ENCODE measurements at places on chromosomes 16 and 17.
A peak's percentile ranks its signal among the peaks of the same experiment; 100 is the strongest.

DNA sequence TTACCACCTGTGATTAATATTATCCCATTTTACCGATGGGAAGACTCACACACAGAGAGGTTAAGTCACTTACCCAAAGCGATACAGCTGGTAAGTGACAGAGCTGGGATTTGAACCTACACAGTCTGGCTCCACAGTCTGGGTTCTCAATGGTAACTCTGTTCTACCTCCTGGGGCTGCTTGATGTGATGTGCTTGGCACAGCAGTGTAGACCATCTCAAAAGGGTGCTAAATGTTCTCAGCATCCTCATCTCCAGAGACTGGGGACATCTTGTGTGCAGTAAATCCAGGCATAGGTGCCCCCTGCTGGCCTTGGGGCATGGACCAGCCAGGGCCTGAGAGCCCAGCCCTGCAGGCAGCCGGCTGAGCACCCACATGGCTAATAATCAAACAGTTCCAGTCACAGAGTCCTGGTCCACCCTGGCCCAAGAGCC is 15.4 kb upstream of the KATNB1 start:
- no peak for DNase-seq

- peak; percentile 28 for DNase-seq
Observed at GRCh38 chr16:73878611-73879010, 418.0 kb upstream of the PSMD7 start.

GRCh38 chr17:55402374-55402773 is 19.3 kb downstream of the MMD start:
- DNase-seq, result no peak

- no peak for DNase-seq
Observed at GRCh38 chr17:73824321-73824720, 180.1 kb upstream of the SDK2 start.

- no peak for DNase-seq
Observed at GRCh38 chr17:77385750-77386501, 245.2 kb downstream of the SEC14L1 start.

GRCh38 chr16:67666032-67666551 is 458 bp downstream of the ENKD1 start:
- DNase-seq, result no peak

DNA sequence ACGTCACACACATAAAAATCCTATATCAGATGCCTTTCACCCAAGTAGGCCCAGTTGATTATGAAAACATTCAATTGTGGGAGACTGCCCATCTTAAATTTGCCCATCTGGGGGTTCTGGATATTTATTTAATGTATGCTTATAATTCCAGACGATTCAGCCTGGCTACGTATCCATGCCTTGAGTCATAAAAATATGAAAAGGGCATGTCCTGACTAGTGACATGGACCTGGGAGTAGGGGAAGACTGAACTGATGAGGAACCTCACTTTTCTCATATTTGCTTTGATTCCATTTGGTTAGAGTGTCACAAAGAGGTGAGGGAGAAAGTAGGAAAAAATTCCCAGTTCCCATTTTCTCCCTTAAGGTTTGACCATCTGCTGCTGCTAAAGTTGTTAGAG is 122.5 kb upstream of the GNAO1 start:
- DNase-seq, result no peak

DNA sequence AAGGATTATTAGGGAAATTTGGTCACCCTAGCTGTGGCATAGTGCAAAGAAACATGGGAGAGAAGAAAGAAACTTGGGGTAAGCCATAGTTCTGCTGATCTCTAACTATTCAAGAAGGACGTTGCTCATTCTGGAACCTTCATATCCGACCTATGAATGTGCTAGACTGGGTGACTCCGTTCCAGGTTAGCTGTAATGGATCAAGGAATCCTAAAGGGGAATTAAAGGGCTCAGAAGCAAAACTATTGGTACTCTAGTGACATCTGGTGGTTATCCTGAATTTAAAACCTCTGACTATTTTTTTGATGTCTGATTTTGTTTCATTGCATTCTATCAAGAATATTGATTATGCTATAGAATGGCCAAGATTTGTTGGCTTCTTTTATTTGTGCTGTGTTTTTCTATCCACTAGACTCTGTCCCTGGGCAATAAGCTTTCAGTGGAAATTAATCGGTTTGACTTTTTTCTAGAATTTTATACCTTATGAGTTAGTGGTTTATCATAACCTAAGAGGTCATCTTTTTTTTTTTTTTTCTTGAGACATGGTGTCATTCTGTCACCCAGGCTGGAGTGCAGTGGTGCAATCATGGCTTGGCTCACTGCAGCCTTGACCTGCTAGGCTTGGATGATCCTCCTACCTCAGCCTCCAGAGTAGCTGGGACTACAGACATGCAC is 19.5 kb downstream of the PCTP start:
- no peak for DNase-seq

DNA sequence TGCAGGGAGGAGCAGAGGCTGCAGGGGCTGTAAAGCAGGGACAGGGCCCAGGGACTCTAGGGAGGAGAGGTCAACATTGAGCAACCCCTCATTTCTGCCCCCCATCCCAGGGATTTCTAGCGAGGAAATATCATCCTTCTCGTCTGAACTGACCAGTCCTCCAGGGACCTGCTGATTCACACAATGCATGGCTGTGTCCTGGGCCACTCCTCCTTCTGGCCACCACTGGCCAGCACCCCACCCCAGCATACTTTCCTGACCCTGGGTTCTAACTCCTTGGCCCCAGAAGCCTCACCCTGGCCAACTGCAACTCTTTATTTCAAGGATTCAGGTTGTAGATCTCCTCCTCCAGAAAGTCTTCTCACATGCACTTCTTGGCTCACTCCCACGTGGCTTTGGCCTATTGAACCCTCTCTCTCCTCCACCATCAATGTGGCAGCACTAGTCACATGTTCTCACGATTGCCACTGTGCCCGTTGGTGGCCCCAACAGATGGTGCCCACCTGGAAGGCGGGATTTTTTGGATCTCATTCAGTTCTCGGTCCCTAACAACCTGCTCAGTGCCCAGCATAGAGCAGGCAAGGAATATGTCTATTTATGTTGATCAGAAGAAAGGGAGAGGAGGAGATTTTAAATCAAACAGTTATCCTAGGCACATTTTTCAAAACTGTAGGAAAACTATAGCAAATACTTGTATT is 41.5 kb downstream of the CUEDC1 start:
- DNase-seq, result no peak

GRCh38 chr17:78933959-78934568 is 8.9 kb upstream of the TIMP2 start:
- DNase-seq, result peak; percentile 85

DNA sequence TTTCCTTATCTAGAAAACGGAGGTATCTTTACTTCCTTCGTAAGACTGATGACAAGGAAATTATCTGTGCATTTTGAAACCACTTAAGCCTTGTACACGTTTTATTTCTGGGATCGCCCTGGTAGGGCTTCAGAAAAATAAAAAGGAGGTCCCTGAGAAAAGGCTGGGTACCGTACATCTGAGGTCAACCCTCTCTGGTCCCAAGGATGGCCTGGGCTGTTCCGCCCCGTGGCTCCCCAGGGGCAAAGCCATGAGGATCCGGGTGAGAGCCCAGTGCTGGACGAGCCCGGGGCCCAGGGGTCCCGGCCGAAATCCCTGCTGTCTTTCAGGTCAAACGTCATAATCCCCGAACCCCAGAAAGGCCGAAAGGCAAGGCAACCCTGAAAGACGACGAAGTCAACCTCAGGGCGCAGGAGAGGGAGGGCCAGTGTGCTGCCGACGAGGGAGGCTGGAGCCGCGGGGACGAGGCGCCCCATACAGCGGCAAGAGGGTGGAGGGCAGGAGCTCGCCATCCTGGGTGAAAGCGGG is 656 bp upstream of the FUS start:
- DNase-seq, result no peak

- no peak for DNase-seq
Observed at GRCh38 chr16:66656547-66656946, 40.0 kb downstream of the CMTM4 start.

DNA sequence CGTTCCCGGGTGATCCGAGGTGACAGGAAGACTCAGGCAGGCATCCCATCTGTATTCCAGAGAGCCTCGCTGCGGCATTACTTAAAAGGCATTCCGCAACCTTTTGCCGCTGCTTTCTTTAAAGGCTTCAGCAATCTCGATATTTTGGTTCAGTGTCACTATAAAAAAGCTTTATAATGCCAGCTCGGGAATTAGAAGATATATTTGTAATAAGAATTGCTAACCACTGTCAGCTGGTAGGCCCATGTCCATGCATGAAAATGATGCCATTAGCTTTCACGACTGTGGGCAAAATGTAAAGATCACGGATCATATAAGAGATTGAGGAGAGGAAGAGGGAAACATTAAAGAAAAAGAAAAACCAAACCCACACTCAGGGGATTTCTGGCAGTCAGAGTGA is 578.6 kb upstream of the CDH5 start:
- no peak for DNase-seq

DNA sequence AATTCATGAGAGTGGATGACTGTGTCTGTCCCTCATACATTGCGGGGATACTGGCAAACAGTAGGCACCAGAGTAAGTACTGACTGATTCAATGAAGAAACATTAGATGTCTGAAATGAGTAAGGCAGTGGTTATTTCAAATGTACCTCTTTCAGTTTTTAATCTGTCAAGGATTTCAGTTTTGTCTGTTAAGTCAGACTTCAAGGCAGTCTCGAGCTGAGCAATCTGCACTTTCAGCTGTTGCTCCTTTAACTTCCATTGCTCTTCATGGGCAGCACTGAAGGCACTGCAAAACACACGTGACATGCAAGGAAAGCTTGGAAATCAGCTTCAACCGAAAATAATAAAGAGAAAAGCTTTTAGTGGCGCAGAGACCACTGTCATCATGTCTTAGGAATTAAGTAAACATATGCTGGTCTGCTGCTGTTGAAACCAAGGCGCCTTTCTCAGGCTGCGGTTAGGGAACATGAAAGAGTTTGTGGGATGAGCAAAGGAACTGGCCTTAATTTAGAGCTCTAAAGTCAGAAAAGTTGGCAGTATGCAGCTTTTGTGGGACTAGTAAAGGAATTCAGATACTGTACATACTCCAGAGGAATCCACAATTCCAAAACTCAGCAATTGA is 38.8 kb downstream of the RPGRIP1L start:
- DNase-seq, result no peak

DNA sequence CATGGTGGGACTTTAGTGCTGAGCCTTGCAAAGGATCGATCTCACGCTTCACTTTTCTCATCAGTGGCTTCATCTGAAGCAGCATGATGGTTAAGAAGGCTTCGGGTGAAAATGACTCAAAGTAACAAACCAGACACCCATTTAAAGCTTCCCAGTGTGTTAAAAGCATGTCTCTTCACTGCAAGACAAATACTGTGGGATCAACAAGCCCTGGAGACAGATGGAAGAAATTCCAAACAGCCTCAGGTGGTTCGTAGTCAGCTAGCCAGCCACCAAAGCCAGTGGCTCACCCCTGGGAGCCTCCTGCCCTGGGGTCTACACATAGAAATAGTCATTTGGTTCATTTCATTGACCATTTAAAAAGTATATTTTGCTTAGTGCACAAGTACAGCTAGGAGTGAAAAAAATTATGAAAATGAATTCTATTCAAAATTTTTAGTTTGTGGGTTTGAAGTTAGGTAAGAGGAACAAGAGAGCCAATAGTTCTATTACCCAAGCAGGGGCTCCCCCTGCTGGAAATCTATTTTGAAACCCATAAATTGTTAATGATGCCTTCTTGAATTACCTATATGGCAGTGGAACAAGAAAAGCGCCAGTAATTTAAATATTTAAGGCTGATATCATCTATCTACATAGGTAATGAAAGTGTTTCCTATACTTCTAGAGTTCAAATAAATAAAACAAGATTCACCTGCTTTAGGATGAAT is 51.6 kb downstream of the PMP22 start:
- no peak for DNase-seq

GRCh38 chr17:29612404-29613280 is 10.1 kb downstream of the CORO6 start:
- DNase-seq, result no peak

GRCh38 chr17:62868008-62868407 is 59.9 kb upstream of the MARCHF10 start:
- DNase-seq, result no peak

- no peak for DNase-seq
Observed at GRCh38 chr17:60296177-60296576, 95.8 kb downstream of the USP32 start.

DNA sequence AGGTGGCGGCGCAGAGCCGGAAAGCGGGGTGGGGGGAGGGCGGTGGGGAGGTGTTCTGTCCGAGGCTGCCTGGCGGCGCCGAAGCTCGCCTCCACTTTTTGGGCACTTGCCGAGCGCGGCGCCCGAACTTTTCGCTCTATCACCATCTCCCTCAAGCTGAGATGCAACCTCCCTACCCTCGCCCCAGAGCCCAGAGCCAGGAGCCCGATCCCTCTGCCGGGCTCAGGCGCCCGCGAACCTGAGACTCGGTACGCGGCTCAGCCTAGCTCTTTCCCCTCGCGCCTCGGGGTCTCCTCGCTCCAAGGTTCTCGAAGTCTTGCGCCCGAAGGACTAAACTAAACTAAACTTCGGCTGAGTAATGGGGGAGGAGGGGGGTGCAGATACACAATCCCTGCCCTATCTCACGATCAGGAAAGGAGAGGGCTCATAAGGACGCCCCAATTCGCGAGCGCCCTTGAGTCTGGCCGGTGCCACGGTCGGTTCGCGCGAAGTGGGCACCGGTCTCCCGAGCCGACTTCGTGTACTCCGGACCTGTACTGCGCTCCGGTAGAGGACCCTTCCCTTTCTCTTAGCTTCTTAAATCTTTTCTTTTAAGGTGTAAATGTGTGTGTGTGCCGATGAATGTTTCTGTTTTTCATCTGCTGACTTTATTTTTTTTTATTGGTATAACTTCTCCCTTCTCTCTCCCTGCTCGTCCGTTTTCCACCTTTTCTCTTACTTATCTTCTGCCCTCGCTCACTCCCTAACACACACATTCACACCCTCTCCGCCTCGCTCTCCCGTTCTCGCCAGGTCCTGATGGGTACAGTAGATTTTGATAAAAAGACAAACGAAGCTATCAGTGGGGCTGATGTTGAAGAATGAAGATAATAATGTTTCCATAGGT is 1.9 kb upstream of the SALL1 start:
- no peak for DNase-seq

- no peak for DNase-seq
Observed at GRCh38 chr17:61325382-61326073, 74.1 kb upstream of the TBX2 start.

DNA sequence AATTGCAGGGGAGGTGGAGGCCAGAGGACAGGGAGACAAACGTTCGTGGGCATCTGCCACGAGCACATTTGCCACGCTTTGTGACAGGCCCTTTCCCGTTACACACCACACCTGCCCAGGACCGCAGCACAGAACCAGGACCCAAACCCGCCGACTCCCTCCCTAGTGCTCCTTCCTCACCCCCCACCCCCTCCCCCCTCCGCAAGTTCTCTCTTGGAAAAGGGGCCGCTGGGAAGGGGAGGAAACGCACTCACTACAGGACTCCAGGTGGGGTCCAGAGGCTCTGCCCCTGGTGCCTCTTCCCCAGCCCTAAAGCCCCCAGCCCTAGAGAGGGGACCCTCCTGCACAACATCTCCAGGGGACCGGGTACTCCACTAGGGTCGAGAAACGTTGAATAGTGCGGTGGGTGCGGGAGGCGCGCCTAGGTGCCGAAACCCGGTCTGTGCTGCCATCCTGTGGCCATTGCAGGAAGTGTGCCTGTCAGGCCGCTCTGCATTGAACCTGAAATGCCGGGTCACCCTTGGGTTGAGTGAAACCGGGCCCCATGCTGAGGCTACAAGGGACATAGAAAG is 21.9 kb upstream of the EIF1 start:
- no peak for DNase-seq

GRCh38 chr17:58421711-58422110 is 4.4 kb upstream of the RNF43 start:
- DNase-seq, result no peak
